Neural crest cell (in vitro differentiated cells): ENCODE measurements at places on chromosomes 2 and 18. TPM values are rescaled to one million over a fixed set of nuclear protein-coding genes. Genes with fewer than 3 reads are reported as not detected.

GRCh38 chr2:158664987-158665386 lies 130.1 kb upstream of the DAPL1 start:
- H3K27ac ChIP-seq: no peak overlapping the region

DNA sequence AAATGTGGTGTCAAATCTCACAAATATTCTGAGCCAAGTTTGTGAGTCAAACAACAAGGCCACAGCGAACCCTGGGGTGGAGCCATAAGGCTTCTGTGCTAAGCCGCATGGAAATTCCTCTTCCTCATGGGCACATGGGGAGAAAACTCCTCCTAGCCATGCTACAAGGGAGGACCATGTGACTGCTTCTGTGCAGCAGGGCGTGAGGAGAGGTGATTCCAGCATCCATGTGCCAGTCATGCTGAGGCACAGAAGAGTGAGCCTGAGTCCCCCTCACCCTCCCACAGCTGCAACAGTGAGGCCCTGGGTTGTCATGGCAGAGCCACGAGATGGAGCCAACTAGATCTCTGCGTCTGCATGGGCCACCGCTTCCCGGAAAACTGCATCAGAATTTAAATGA lies 488.8 kb upstream of the RAB6C start:
- peaks cover 9% of the 10 kb centered on the region for H3K4me1 ChIP-seq
- H3K27me3 ChIP-seq: no peaks in the 10 kb centered on the region
- no peak for DNase-seq
- no peak overlapping the region for H3K27ac ChIP-seq

DNA sequence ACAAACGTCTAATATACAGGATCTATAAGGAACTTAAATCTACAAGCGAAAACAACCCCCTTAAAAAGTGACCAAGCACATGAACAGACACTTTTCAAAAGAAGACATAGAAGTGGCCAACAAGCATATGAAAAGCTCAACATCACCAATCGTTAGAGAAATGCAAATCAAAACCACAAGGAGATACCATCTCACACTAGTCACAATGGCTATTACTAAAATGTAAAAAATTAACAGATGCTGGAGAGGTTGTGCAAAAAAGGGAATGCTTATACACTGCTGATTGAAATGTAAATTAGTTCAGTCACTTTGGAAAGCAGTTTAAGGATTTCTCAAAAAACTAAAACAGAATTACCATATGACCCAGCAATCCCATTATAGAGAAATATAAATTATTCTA lies 1148.5 kb upstream of the FAM98A start:
- H3K4me3 ChIP-seq: no peak overlapping the region
- peaks cover 3% of the 10 kb centered on the region for H3K27me3 ChIP-seq
- H3K27ac ChIP-seq: no peak overlapping the region
- no peaks in the 10 kb centered on the region for H3K36me3 ChIP-seq

DNA sequence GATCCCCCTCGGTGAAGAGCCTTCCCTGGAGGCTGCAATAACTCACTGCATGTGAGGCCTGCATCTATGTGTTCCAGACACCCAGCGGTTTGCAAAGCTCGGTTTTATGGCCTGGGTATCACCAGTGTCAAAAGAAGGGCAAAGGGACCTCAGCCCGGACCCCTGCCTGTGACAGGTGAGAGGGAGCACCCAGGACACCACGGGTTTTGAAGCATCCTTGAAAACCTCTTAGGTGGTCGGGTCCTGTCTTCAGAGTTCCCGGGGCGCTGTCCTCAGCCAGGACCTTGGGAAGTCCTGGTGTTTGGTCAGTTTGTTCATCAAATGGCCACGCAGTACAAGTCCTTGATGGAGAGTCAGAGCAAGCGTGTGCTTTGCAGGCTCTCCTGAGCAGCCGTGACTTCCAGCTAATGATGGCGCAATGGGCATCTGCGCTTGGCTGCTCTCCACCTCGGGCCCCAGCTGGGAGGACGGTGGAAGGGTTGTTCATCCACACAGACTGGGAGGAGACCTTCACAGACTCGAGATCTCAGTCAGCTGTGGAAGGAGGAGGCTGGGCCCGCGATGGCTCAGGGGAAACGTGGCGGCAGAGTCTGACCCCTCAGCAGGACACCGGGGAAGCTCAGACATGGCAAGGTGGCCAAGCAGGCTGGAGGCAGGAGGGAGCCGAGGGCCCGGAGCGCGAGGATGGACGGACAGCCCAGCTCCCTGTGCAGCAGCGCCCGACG lies 113.1 kb upstream of the GPC1 start:
- H3K27me3 ChIP-seq: no peaks in the 10 kb centered on the region
- peaks cover 28% of the 10 kb centered on the region for H3K4me1 ChIP-seq
- no peaks in the 10 kb centered on the region for H3K36me3 ChIP-seq
- no peak overlapping the region for H3K27ac ChIP-seq

GRCh38 chr2:1481406-1482252 lies 68.4 kb downstream of the TPO start:
- DNase-seq: no peak
- H3K27ac ChIP-seq: no peak overlapping the region
- no peaks in the 10 kb centered on the region for H3K4me1 ChIP-seq
- H3K4me3 ChIP-seq: no peak overlapping the region

GRCh38 chr2:167729911-167730310 lies 517.5 kb downstream of the STK39 start:
- no peak for DNase-seq
- H3K36me3 ChIP-seq: no peaks in the 10 kb centered on the region

DNA sequence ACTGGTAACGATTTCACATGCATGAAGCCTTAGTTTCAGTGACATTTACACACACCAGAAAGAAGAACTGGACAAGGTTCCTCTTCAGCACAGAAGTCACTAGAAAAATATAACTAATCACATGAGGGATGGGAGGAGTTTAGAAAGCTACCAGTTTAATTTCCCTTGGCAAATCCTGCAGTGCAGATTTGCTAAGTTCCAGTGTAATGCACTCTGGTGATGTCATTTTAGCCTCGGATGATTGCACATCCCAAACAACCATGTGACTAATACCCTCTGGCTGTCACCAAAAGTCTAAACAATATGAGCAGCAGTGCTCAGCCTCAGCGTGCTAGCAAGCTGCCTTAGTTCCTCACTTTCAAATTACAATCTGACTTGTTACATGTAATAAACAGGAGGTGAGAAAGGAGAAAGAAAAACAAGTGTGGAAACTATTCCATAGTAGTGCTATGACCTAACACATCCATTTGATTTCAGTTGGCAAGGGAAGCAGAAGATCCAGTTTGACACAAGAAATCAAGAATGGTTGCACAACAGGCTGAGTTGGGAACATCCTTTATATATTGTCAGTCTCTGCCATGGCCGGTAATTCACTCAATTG lies 35.3 kb upstream of the PPP1CB start:
- H3K4me1 ChIP-seq: peaks cover 19% of the 10 kb centered on the region
- peak overlapping the region; percentile 3 for H3K27ac ChIP-seq
- no peak overlapping the region for H3K4me3 ChIP-seq
- no peak for DNase-seq
- no peaks in the 10 kb centered on the region for H3K27me3 ChIP-seq

DNA sequence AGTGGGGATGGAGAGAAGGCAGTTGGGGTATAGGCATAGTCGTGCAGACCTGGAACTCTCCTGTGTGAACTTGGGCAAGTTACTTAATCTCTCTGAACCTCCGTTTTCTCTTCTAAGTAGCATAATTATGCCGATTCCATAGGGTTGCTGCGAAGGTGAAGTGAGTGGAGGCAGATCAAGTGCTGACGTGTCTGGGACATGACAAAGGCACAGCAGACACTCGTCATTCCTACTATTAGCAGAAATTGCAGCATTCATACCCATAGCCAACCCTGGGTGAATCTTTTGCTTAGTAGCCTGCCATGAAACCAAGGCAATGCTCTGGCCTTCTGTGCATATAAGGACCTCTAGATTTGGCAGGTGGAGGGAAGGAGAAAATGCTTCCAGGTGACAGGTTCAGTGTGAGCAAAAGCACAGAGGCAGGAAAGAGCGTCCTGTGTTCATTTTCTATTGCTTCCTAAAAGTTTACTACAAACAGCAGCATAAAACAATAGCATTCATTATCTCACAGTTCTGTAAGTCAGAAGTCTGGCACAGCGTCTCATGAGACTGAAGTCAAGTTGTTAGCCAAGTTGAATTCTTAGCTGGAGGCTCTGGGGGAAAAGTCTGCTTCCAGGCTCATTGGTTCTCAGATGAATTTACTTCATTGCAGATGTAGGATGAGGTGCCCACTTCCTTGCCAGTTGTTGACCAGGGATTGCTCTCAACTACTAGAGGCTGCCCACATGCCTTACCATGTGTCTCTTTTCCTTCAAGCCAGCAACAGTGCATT lies 77.8 kb downstream of the CTIF start:
- H3K27me3 ChIP-seq: no peaks in the 10 kb centered on the region
- peaks cover 3% of the 10 kb centered on the region for H3K36me3 ChIP-seq
- no peak overlapping the region for H3K27ac ChIP-seq
- H3K4me3 ChIP-seq: no peak overlapping the region
- DNase-seq: no peak

GRCh38 chr18:48037481-48038271 lies 107.2 kb upstream of the SMAD2 start:
- no peaks in the 10 kb centered on the region for H3K36me3 ChIP-seq
- H3K4me1 ChIP-seq: no peaks in the 10 kb centered on the region
- no peak overlapping the region for H3K27ac ChIP-seq
- H3K4me3 ChIP-seq: no peak overlapping the region

Gene SETBP1
- total RNA-seq: 38.9 and 39.3 TPM in 2 replicates

Gene FTCDNL1
- 1.5 and 1.6 TPM in 2 replicates for total RNA-seq

Gene TRIM43B
- not detected in 2 replicates for total RNA-seq
